ENCODE measurements at places on chromosomes 4 and X.
A peak's percentile ranks its signal among the peaks of the same experiment; 100 is the strongest.

GRCh38 chrX:108219949-108220601 is 128.5 kb downstream of the ATG4A start:
- DNase-seq: no peak

GRCh38 chr4:1783970-1784369 is 9.1 kb upstream of the FGFR3 start:
- DNase-seq: no peak

- no peak for DNase-seq
Measured at GRCh38 chrX:22730542-22730941, 269.2 kb upstream of the DDX53 start.

GRCh38 chr4:114208574-114209151 is 229.2 kb upstream of the ARSJ start:
- peak; percentile 17 for DNase-seq

GRCh38 chr4:139738846-139739613 is 73.4 kb downstream of the MGST2 start:
- DNase-seq: no peak

- DNase-seq: no peak
Measured at GRCh38 chr4:88709989-88710388, 12.4 kb upstream of the NAP1L5 start.

DNA sequence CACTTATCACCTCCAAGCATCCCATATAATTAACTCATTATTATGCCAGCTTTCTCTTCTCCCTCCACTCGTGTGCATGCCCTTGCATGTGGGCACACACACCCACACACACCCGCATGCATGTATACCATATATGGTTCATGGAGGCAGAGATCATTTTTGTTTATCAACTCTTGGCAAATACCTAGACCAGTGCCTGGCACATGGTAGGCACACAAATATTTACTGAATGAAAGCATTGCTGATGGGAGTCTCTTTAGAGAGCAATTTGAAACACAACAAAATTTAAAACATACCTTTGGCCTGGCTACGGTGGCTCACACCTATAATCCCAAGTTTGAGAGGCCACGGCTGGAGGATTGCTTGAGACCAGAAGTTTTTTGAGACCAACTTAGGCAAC is 51.1 kb upstream of the SLC10A4 start:
- no peak for DNase-seq

DNA sequence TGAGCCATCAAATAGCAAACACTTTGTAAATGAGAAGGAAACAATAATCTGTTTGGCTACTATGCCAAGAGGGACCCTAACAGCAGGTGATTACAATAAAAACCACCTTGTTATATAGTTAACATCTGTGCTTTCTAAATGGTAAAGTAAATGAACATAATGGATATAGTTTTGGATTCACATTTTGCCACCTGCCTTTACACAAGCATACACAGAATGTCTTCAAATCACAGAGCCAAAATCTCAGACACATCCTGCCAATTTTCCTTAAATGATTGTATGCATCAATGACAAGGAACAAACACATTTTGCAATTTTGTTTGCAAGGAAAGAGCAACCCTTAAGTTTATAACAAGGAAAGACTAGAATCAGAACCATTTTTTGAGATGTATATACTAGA is 334.2 kb downstream of the FSTL5 start:
- no peak for DNase-seq

DNA sequence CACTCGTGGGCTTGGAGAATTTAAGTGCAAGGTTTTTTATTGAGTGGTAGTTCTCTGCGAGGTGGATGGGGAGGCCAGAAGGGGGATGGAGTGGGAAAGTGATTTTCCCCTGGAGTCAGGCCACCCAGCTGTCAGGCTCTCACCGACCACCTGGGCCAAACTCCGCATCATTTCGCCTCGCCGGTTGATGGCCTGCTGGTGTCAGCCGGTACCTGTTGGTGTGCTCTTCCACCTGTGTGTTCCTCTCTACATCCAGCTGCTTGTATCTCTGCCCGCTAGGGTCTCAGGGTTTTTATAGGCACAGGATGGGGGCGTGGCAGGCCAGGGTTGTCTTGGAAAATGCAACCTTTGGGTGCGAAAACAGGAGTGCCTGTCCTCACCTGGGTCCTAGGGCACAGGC is 200.9 kb downstream of the DACH2 start:
- DNase-seq: no peak

- peak; percentile 57 for DNase-seq
Measured at GRCh38 chr4:147019091-147019490, 73.4 kb upstream of the TTC29 start.

- no peak for DNase-seq
Measured at GRCh38 chr4:179569549-179569948, 2127.3 kb upstream of the AGA start.

GRCh38 chr4:168844353-168845049 is 165.6 kb downstream of the CBR4 start:
- no peak for DNase-seq

DNA sequence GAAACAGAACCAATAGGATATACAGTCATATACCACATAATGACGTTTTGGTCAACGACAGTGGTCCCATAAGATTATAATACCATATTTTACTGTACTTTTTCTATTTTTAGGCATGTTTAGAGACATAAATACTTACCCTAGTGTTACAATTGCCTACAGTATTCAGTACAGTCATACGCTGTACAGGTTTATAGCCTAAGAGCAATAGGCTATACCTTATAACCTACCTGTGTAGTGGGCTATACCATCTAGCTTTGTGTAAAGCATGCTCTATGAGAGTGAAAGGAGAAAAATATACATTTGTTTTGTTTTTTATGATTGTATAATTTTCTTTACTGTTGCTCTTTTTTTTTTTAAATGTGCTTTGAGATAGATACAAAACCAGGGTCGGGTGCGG is 52.0 kb upstream of the PABPC1L2A start:
- DNase-seq: no peak

- no peak for DNase-seq
Measured at GRCh38 chr4:99029018-99029735, 33.7 kb downstream of the METAP1 start.

DNA sequence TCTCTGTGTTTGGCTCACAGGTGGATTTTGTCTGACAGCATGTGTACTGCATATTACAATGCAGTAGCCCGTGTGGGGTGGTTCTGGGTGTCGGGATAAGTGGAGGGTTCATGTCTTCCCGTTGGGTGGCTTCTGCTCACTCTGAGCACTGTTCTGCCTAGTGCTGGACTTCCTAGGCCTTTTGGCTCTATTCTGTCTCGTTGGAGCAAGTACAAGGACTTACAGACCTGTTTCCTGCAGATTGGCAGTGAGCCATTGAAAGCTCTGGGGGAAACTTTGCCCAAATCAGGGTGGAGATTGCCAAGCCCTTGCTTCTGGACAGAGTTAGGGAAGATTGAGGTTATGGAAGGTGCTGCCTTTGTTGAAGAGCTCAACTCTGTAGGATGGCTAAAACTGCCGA is 91.1 kb upstream of the SLC4A4 start:
- no peak for DNase-seq

- no peak for DNase-seq
Measured at GRCh38 chr4:141565379-141566089, 70.8 kb upstream of the IL15 start.

GRCh38 chrX:103913356-103914020 is 48.9 kb upstream of the TMSB15B start:
- no peak for DNase-seq

DNA sequence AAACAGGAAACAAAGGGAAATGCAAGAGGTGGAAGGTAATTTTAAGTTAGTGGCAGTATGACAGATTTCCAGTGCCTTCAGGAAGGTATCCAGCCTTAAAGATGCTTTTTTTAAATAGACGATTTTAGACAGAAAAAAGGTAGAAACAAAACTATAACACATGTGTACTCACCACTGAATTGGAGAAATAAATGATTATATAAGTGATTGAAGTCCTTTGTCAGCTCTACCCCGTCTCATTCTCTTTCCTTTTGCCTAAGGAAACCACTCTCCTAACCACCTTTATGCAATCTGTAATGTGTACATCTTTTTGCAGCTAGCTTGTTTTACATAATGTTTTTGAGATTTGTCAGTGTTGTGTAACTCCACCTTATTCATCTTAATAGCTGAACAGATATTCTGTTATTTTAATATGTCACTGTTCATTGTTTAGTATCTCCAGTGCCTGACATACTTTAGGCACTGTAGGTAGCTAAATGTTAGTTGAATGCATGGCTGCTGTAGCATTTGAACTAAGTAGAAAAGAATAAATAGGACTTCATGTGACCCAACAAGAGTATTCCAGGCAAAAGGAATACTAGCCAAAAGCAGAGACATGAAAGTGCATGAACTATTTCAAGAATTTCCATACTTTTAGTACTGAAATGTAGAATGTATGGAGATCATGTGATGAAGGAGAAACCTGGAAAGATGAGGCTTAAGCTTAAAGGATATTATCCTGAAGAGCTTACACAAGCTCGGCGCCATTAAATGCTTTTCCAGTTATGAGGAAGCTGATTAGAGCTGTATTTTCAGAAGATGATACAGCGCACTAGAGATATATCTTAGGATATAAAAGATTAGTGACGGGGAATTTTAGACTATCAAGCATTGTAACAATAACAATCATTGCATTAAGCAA is 865 bp downstream of the FAM200B start:
- DNase-seq: no peak

DNA sequence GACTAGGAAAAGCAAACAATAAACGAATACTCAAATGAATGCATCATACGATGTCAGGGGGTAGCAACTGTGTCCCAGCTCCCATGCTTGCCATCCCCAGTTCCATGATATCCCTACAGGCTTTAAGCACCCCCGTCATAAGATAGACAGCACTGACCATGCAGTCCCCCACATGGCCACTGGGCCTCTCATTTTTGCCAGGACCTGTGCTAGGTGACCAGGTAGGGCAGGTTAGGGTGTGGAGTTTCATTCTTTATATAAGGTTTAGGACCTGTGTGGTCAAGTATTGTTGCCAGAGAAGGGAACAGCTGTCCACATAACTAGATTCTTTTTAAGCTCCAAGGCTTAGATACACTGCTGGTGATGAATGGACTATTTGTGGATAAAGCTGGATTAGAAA is 9.7 kb downstream of the PPEF2 start:
- no peak for DNase-seq

GRCh38 chr4:134178706-134179105 is 22.9 kb downstream of the PABPC4L start:
- no peak for DNase-seq

DNA sequence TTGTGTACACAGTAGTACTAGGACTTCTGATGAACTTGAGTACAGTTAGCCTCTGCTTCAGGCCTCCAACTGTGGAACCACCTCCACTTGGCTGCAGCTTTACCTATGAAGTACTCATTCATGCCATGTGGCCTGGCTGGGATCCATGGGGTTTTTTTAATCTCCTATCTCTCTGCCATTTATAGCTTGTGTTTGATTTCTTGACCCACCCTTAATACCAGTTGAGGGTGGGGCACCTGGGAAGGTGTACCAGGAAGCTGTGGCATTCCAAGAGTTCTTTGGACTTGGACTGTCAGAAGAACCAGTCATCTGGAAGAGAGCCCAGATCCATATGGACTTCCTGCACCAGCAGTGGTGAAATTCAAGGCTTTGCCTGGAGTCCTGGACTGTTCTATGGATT is 230.1 kb downstream of the SHROOM3 start:
- DNase-seq: no peak

GRCh38 chrX:652341-652741 is 21.8 kb downstream of the SHOX start:
- no peak for DNase-seq

Measured in spinal cord (tissue), 10 donors.